Stimulated activated CD8-positive, alpha-beta memory T cell treated with anti-CD3 and anti-CD28 coated beads, Interleukin-7, amount 100 ng/mL, for 1 hour (primary cell): ENCODE measurements at places on chromosomes 4 and X.

GRCh38 chrX:118825227-118825626, 1.6 kb downstream of the ZCCHC12 start:
- no peak for DNase-seq

- no peak for DNase-seq
Measured at GRCh38 chrX:97636473-97637140, 752.9 kb downstream of the RPA4 start.

GRCh38 chr4:90958256-90958895, 831.2 kb downstream of the CCSER1 start:
- DNase-seq = no peak

GRCh38 chr4:177281351-177281909, 28.2 kb upstream of the NEIL3 start:
- DNase-seq = no peak

DNA sequence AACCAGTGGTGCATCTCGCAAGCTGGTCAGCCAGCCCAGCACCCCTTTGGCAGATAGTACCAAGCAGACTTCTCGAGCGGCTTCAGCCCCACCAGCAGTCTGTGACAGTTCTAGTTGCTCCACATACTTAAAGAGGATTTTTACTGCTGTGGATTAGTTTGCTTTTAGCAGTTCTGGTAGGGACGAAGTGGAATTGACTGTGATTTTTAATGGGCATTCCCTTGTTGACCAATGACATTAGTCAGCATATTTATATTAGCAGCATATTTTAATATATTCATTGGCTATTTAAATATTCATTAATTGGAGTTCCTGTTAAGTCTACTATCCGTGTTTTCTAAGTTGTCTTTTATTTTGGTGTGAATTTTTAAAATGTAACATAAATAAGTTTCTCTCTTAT, 500.9 kb upstream of the FAT1 start:
- no peak for DNase-seq

- DNase-seq = no peak
Measured at GRCh38 chr4:104418286-104418685, 76.4 kb downstream of the CXXC4 start.

- DNase-seq = no peak
Measured at GRCh38 chr4:185932491-185932890, 120.5 kb upstream of the SORBS2 start.

DNA sequence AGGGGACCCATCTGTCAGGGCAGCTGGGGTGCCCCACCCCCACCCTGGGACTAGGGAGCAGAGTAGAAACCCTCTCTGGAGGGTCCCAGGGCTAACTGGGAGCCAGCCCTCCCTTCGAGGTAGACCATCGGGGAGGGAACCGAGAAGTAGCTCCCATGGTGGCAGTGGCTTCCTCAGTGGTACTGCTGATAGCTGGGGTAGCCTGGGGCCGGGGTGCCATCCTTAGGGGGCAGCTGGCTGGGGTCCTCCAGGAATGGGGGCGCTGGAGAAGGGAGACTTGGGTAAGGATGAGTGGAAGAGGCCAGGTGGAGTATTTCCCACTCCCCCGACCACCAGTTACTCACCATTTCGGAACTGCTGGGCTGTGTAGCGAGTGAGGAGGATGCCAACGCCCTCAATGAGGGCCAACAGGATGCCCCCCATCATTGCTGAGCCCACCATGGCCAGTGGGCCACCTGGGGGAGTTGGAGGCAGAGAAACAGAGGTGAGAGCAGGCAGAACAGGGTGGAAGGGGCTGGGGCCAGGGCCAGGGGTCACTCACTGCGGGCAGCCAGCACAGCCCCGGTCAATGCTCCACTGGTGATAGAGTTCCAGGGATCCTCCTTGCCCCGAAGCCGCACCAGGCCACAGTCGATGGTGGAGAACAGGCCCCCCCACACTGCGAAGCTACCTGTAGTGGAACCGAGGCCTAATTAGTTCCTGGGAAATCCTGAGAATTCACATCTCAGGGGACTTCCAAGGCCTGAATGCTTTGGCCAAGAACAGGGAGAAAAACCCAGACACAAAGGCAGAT, 3.8 kb downstream of the TIMM17B start:
- no peak for DNase-seq

DNA sequence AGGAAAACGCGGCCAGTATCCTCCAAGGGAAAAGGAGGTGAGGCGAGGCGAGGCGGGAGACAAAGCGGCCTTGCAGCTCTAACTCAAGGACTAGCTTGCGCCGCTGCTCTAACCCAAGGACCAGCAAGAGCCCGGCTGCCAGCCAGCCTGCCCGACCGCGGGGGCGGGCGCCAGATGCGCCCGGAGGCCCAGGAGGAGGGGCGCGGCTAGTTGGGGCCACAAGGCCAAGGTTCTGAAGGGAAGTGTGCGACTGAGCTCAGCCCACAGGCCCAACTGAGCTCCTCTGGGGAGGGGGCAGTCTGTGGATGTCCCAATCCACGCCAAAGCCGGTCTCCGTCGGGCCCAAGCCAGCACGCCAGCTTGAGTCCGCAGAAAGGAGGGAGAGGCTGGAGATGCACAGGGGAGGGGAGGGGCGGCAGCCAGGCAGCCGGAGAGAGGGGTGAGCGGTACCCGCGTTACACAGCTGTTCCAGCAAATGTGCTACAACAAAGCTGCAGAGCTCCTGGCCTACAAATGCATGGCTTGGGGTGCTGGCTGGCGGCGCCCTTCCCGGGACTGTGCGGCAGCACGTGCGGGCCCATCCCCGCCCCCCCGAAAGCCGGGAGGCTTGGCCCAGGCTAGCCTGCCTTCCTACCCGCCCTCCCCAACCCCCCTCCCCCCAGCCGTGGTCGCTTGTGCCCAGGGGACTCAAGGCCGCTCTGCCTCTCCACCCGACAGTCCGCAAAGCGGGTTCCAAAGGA, 637 bp downstream of the AMER1 start:
- DNase-seq = no peak

DNA sequence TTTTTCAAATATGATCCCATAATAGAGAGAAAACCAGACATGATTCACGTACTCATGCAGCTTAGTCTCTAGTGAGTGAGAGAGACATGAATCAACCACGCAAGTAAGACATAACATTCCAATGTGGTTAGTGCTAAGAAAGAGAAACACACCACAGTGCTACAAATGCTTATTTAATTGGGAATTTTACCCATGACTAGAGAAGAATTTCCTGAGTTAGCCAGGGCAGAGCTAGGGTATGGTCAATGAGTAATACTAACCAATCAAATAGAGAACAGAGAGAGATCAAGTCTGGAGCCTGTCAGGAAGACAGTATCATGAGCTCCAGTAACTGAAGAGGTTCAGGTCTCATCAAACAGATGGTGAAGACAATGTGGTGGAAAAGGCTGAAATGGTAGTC, 495.2 kb downstream of the PDGFC start:
- DNase-seq = no peak

DNA sequence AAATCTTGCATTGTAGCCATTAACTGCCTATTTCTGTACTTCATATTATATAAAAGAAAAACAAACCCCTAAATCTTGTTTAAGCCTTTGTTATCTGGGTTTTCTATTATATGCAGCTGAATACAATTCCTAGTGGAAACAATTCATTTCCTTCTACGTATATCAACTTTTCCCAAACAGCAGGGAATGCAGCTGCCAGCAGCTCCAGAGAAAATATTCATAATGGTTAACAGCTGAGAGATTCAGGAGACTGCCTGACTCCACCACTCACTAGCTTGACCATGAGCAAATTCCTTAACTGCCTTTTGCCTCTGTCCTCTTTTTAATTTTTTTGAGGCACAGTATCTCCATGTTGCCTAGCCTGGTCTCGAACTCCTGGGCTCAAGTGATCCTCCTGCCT, 146.2 kb downstream of the SPATA18 start:
- DNase-seq = no peak

DNA sequence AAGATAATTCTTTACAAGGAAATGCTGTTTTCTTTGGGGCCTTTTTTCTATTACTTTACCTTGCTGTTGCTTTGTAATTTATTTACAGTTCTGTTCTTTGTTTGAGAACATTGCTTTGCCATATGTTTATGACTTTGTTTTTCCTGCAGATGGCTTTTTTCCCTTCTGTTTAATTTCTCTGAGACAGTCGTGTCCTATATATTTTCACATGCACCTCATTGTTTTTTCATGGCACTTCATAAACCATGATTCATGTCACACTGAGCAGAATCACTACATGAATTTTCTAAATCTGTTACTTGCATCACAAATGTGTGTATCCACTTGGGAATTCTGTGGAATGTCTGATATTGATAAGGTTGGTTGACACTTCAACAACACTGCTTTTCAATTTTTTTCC, 33.0 kb upstream of the PNPLA4 start:
- no peak for DNase-seq

- no peak for DNase-seq
Measured at GRCh38 chr4:110630688-110631402, 8.0 kb upstream of the PITX2 start.

DNA sequence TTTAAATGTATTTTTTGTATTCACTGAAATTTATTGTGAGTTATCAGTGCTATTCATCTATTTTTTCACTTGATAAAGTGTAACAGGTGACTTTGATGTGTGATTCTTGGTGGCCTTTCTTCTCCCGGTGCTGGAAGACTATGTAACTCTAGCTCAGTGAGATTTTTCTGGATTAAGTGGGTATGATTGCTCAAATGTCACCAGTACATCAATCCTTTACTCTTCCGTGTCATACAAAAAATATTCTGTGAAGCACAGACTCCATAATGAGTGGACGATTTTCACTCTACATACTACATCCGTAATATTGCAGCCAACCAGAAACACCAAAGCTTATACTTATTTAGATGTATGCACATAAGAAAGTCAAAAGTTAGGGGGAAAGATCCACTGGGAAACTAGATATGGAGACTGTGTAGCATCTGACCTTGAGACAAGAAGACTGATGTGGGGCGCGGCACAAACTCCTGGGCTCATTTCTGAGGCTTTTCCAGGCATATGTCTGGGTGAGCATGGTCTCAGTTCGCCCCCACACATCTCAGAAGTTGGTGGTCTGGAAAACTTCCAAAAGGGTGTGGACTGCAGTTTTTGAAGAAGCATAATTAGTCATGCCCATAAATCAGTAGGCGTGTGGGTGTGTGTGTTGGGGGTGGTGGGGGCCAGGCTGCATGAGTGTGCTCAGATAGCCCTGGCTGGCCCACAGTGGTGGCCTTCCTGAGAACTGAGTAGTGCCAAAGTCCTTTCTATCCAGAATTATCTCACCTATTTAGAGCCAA, 53.9 kb upstream of the TENM3 start:
- no peak for DNase-seq

- no peak for DNase-seq
Measured at GRCh38 chr4:141786946-141787345, 150.6 kb downstream of the IL15 start.

DNA sequence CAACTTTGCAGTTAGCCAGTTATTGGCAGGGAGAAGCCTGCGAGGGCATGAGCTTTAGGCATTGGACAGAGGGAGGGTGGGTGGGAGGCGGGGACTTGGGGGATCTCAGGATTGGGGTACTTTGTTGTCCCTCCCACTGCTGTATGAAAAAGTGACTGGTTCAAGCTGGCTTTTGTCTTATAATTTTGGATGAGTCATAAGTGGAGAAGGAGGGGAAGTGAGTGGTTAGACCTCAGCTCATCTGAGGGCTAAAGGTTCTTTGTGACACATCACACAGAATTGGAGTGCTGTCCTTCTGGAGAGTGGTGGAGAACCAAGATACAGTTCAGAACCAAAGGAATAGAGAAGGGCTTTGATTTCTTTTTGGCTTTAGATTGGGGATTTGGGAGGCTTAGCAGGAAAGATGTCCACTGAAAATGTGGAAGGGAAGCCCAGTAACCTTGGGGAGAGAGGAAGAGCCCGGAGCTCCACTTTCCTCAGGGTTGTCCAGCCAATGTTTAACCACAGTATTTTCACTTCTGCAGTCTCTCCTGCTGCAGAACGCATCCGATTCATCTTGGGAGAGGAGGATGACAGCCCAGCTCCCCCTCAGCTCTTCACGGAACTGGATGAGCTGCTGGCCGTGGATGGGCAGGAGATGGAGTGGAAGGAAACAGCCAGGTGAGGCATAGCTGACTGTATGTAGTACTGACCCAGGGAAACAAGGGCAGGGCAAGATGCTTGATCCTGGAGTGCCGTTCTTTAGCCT, at the start of gene SLC4A4:
Gene SLC4A4, plus strand, starts transcription at position 175 of the 748 bp plus-strand sequence.
- no peak for DNase-seq

DNA sequence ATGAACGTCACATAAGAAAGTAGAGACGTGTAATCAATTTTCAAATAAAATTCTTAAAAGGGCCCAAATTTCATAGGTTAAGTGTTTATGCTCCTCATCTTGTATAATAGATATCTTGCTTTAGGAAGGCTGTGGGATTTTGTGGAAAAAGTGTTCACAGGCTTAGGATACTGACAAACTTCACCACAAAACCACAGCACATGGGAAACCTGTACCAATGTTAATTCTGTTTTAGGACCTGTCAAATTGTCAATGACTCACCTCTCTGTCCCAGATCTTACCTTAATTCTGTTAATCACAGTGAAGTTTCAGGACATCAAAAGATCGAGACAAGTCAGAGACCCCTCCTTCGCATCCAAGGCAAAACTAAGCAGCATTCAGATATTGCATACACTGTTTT, 24.2 kb downstream of the FGFBP1 start:
- DNase-seq = no peak

DNA sequence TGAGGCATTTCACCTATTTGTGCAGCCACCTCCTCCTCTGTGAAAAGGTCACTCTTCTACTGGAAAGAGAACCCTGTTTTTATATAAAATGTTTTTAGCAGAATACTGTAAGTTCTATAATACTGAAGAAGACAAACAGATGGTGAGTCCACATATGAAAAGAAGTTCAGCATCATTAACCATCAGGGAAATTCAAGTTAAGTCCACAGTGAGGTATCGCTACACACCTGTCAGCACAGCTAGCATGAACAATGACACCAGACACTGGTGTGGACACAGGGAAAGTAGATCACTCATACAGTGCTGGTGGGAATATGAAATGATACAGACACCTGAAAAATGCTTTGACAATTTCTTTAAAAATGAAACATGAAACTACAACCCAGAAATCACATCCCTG, 133.0 kb downstream of the MAD2L1 start:
- no peak for DNase-seq

DNA sequence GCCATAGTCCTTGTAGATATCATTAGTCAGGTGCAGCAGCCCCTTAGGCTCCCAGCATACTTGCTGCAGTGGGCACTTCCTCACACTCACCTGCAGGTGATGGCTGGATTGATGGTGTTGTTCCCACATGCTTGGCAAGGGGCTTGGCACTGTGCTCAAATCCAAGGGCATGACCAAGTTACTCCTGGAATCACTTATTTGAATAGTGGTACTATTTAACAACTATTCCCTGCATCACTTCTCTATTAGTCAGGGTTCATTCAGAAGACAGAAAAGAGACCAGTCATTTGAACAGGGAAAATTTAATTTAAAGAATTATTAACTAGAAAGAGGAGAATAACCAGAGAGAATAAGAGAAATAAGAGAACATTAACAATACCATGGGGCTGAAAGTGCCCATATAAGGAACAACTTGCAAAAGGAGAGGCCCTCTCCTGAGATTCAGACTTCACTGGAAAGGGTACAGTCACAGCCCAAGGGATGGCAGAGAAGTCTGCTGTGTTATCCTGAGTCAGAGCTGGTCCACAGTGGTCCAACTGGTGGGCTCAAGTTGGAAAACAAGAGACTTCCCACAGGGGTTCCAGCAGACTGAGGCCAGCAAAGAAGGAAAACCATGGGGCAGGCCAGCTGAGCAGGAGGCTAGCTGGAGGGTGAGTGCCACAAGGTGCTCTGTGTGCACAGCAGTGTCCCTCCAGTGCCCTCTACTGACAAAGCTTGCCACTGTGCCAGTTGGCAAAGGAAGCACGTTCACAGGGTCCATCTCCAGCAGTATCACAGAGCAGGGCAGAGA, 9.8 kb downstream of the SPP1 start:
- DNase-seq = no peak

GRCh38 chr4:70183168-70183939, 12.2 kb upstream of the ODAM start:
- DNase-seq = no peak

- DNase-seq = no peak
Measured at GRCh38 chrX:47501226-47502074, 18.4 kb upstream of the ZNF41 start.
